Spinal cord (tissue), 10 donors: ENCODE measurements at places on chromosomes 1 and 21.
A peak's percentile ranks its signal among the peaks of the same experiment; 100 is the strongest.

GRCh38 chr1:37628026-37628556 is 6.6 kb downstream of the RSPO1 start:
- H3K27ac ChIP-seq, result no peak overlapping the region
- no peak overlapping the region for H3K4me3 ChIP-seq
- no peak for DNase-seq
- H3K27me3 ChIP-seq, result peaks cover 53% of the 10 kb centered on the region
- no peaks in the 10 kb centered on the region for H3K4me1 ChIP-seq

- H3K4me1 ChIP-seq, result no peaks in the 10 kb centered on the region
- H3K4me3 ChIP-seq, result no peak overlapping the region
- no peaks in the 10 kb centered on the region for H3K27me3 ChIP-seq
- no peak overlapping the region for H3K27ac ChIP-seq
- H3K36me3 ChIP-seq, result no peaks in the 10 kb centered on the region
- DNase-seq, result no peak
Measured at GRCh38 chr1:81812712-81813111, 12.0 kb downstream of the ADGRL2 start.

DNA sequence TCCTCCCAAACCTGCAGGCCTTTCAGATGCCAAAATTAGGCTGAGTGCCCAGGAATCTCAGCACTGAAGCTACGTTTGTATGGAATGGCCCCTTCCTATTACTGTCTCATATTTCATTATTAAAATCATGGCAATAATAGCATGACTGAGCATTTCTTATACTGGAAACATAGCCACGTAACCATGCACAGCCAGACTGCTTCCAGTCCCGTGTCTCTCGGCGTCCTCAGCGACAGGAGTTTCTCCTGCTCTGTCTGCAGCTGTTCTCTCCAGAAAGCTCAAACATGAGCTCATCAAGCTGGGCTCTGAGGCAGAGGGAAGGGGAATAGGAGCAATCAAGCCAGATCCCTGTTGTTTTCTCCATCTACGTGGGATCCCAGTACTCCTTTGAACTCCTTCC is 104.0 kb downstream of the CDC7 start:
- H3K4me1 ChIP-seq, result peaks cover 3% of the 10 kb centered on the region
- H3K27ac ChIP-seq, result peak overlapping the region; percentile 68
- H3K36me3 ChIP-seq, result no peaks in the 10 kb centered on the region
- H3K27me3 ChIP-seq, result no peaks in the 10 kb centered on the region
- H3K4me3 ChIP-seq, result no peak overlapping the region

DNA sequence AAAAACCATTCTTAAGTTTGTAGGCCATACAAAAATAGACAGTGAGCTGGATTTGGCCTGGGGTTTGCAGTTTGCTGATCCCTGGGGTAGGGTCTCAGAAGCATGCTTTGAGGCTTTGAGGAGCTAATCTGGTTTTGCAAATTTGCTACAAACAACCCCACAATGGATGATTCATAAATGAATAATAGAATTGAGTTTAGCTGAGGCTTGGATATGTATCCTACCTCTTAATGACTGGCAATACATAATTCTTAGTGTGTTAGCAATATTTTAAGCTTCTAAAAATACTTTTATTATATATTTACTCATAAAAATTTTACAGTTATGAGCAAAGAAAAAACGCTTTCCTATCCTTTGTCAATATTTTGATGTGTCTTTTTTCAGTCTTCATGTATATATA is 50.6 kb downstream of the ROR1 start:
- H3K4me1 ChIP-seq, result no peaks in the 10 kb centered on the region
- H3K36me3 ChIP-seq, result no peaks in the 10 kb centered on the region
- H3K27ac ChIP-seq, result no peak overlapping the region
- no peak for DNase-seq
- H3K4me3 ChIP-seq, result no peak overlapping the region

- DNase-seq, result no peak
- H3K36me3 ChIP-seq, result no peaks in the 10 kb centered on the region
- H3K4me3 ChIP-seq, result no peak overlapping the region
- H3K27ac ChIP-seq, result no peak overlapping the region
- H3K4me1 ChIP-seq, result no peaks in the 10 kb centered on the region
- no peaks in the 10 kb centered on the region for H3K27me3 ChIP-seq
Measured at GRCh38 chr1:165476776-165477175, 31.9 kb upstream of the RXRG start.

DNA sequence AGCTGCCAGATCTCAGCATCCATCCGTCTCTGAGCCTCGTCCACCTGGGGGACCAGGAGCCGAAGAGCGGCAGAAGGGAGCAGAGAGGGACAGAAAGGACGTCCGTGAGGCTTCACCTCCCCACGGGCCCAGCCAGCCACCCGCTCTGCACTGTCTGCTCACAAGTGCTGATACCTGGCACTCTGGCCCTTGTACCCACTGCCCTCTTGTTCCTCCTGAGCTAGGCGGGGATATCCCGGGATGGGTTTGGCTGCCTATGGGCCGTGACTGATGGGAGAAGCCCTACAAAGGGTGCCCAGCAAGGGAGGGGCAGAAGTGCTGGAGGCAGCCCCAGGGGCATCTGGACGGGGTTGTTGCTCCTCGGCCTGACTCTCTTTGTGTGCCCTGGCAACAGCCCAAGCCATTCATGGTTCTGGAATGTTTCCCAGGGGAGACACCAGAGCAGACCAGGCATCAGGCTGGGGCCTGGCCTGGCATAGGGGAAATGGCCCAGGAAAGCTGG is 57.6 kb downstream of the LDLRAD2 start:
- DNase-seq, result peak; percentile 82
- peaks cover 57% of the 10 kb centered on the region for H3K36me3 ChIP-seq
- H3K27ac ChIP-seq, result no peak overlapping the region
- H3K4me3 ChIP-seq, result no peak overlapping the region
- H3K4me1 ChIP-seq, result peaks cover 25% of the 10 kb centered on the region

DNA sequence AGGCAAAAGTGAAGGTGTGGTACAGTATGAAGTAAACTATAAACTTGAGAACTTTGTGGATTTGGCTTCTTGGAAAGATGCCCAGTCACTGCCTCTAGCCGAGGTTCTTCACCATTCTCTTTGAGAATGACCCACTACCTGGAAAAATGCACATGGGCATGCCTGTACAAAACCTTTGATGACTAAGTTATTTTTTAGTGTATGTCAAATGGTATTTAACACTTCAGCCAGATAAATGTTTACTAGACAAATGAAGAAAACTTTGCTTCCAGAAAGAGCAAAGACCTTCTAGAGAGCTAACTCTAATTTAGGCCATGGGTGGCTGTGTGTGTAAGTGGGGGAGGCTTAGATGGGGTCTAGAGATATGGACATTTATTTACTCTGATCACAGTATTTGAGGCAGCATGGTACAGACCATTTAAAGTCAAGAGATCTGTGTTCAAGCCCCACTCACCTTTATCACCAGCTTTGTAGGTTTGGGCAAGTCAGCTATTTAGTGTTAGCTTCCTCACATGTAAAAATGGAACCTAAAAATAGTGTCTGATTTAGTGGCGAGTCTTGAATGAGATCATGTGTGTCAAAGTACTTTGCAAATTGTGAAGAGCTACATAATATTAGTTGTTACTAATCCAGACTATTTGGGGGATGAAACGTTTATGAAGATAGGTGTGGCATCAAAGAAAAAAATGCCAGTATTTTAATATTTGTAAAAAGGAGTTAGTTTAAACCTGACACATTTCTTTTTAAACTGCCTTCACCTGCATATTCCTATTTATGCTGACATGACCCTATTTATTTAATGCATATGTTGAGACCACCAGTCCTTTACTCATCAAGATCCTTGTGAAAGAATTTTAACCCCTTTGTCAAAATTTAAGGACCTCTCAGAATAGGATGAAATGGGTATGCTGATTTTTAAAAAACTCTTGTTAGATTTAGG is 20.2 kb downstream of the NFYC start:
- peak overlapping the region; percentile 9 for H3K4me3 ChIP-seq
- no peaks in the 10 kb centered on the region for H3K27me3 ChIP-seq
- no peaks in the 10 kb centered on the region for H3K4me1 ChIP-seq
- DNase-seq, result no peak

GRCh38 chr1:13494712-13495111 is 19.1 kb downstream of the LRRC38 start:
- no peak overlapping the region for H3K27ac ChIP-seq
- no peaks in the 10 kb centered on the region for H3K36me3 ChIP-seq
- no peaks in the 10 kb centered on the region for H3K27me3 ChIP-seq
- H3K4me1 ChIP-seq, result no peaks in the 10 kb centered on the region
- DNase-seq, result no peak

DNA sequence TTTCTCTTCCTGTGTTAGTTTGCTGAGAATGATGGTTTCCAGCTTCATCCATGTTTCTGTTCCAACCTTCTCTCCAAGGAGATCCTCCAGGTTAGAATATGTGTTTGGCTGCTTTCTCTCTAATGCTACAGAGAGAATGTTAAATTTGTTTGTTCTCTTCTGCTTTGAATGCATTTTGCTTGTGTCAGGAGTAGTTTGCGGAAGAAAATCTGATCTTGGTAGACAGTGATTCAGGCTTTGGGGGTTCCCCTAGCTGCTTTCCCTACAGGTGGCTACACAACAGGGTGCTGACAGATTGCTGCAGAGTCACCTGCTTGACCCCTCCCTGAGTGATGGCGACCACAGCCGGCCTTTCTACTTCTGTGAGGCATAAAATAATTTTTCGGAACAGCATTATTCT is 41.8 kb downstream of the MACO1 start:
- H3K36me3 ChIP-seq, result no peaks in the 10 kb centered on the region
- no peak for DNase-seq
- no peaks in the 10 kb centered on the region for H3K27me3 ChIP-seq
- H3K27ac ChIP-seq, result no peak overlapping the region
- no peak overlapping the region for H3K4me3 ChIP-seq

- no peaks in the 10 kb centered on the region for H3K27me3 ChIP-seq
- peaks cover 42% of the 10 kb centered on the region for H3K4me1 ChIP-seq
- no peak overlapping the region for H3K4me3 ChIP-seq
- peak overlapping the region; percentile 89 for H3K27ac ChIP-seq
Measured at GRCh38 chr1:235075048-235075776, 53.4 kb downstream of the TOMM20 start.

GRCh38 chr1:112325504-112325903 is 70.5 kb upstream of the CTTNBP2NL start:
- peaks cover 11% of the 10 kb centered on the region for H3K4me1 ChIP-seq
- H3K27ac ChIP-seq, result no peak overlapping the region
- H3K36me3 ChIP-seq, result no peaks in the 10 kb centered on the region
- DNase-seq, result no peak
- no peaks in the 10 kb centered on the region for H3K27me3 ChIP-seq

- no peak overlapping the region for H3K4me3 ChIP-seq
- no peaks in the 10 kb centered on the region for H3K36me3 ChIP-seq
- H3K27me3 ChIP-seq, result no peaks in the 10 kb centered on the region
Measured at GRCh38 chr1:207156095-207156494, 52.1 kb downstream of the C4BPA start.

DNA sequence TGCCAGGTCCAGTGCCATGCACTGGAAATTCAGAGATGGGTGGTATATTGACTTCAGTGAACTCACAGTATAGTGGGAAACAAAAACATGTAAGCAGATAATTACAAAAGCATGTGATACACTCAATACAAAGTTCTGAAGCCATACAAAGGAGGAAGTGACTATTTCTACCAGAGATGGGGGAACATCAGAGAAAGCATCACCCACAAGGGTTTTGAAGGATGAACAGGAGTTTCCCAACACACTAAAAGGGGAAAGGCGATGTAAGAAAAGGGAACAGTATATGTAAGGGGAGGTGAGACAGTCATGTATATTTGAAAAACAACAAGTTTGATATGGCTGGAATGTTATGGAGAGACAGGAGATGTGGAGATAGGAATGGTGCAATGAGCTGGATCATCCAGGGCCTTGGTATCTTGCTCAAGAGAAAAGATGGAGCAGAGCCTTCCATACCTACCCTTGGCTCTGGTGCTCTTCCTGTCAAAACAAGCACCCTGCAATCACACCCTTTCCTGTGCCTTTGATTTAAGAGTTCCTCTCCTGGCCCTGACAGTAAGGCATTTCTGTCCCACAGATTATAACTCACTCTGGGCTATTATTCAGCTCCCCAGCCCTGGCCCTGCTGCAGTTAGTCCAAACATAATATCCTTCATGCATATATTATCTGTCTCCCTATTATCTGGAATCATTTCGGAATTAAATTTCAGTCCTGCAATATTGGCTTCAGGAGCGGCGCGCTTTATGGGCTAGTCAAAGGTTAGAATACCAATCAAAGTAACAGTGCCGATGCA is 60.5 kb downstream of the DMAP1 start:
- no peaks in the 10 kb centered on the region for H3K27me3 ChIP-seq
- DNase-seq, result peak; percentile 64
- no peak overlapping the region for H3K4me3 ChIP-seq
- peaks cover 3% of the 10 kb centered on the region for H3K36me3 ChIP-seq
- H3K4me1 ChIP-seq, result peaks cover 15% of the 10 kb centered on the region

DNA sequence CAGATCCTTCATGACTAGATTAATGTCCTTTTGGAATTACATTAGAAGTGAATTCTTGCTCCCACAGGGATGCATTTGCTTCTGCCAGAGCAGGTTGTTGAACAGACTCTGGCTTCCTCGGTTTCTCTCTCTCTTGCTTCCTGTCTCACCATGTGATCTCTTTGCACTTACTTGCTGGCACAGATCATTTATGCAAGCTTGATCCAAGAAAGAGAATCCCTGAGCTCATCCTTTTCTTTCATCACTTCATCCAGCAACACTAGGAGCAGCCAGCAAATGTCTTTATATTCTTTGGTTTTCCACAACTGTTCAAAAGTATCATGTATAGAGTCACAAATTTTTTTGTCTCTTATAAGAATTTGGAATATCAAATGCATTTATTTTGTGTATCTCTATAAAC is 313.5 kb downstream of the ZNF326 start:
- H3K27me3 ChIP-seq, result no peaks in the 10 kb centered on the region
- no peak overlapping the region for H3K27ac ChIP-seq
- DNase-seq, result no peak
- H3K4me1 ChIP-seq, result no peaks in the 10 kb centered on the region
- no peak overlapping the region for H3K4me3 ChIP-seq
- H3K36me3 ChIP-seq, result no peaks in the 10 kb centered on the region

- no peak for DNase-seq
- H3K27me3 ChIP-seq, result no peaks in the 10 kb centered on the region
- no peak overlapping the region for H3K27ac ChIP-seq
- no peaks in the 10 kb centered on the region for H3K36me3 ChIP-seq
Measured at GRCh38 chr1:173297798-173298391, 90.8 kb upstream of the TNFSF4 start.

DNA sequence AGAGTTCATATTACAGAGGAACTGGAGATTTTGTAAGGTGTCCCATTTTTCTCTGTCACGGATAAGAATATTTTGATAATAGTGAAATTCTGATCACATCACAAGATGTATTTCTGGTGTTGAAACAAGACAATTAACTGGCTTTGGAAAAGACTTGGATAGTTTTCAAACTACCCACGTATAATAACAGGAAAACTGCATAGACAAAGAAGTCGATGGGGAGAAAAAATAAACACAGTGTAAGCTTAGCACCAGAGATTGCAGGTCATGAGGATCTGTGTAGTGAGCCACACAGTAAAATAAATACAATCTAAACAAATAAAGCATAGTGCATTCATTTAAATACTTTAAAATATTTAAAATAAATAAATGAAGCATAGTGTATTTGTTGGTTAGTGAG is 452.3 kb upstream of the ADAMTS5 start:
- no peaks in the 10 kb centered on the region for H3K27me3 ChIP-seq
- no peak overlapping the region for H3K27ac ChIP-seq
- no peaks in the 10 kb centered on the region for H3K4me1 ChIP-seq
- no peak for DNase-seq
- no peaks in the 10 kb centered on the region for H3K36me3 ChIP-seq

- no peak overlapping the region for H3K4me3 ChIP-seq
- no peaks in the 10 kb centered on the region for H3K27me3 ChIP-seq
- H3K36me3 ChIP-seq, result no peaks in the 10 kb centered on the region
- peaks cover 4% of the 10 kb centered on the region for H3K4me1 ChIP-seq
- no peak overlapping the region for H3K27ac ChIP-seq
Measured at GRCh38 chr1:164515711-164516331, 43.2 kb upstream of the PBX1 start.

- H3K4me1 ChIP-seq, result peaks cover 3% of the 10 kb centered on the region
- no peaks in the 10 kb centered on the region for H3K36me3 ChIP-seq
- H3K27ac ChIP-seq, result no peak overlapping the region
Measured at GRCh38 chr1:17168091-17168876, 36.6 kb upstream of the PADI1 start.
